ENCODE measurements at places on chromosomes 5 and 9.

- DNase-seq, result no peak
These were observed 236.4 kb downstream of the LRRC70 start for GRCh38 chr5:62814991-62815390.

DNA sequence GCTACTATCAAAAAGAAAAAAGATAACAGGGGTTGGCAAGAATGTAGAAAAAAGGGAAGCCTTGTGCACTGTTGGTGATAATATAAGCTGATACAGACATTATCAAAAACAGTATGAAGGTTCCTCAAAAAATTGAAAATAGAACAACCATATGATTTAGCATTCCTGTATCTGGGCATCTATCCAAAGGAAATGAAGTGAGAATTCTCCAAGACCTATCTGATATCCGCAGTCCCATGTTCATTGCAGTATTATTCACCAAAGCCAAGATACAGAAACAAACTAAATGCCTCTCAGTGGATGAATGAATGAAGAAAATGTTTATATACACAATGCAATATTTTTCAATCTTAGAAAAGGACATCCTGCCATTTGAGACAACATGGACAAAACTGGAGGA is 1943.3 kb downstream of the MAT2B start:
- DNase-seq, result no peak

DNA sequence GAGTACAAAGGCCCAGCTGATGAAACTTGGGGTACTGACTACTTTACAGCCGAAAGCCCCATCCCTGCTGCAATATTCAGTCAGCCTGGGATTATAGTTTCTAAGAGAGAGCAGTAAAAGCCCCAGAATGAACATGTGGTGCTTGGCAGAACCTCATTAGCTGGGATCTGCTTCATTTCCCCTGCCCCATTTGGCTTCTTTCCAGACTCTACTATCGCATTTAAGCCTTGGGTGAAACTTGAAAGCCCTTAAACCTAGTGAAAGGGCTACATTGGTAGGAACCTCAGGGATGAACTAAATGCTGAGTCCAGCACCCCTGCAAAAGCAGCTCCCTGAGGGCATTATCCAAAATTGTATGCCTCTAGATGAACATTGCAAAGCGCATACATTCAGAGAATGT is 631.1 kb downstream of the ACTL7B start:
- DNase-seq, result no peak

- no peak for DNase-seq
These were observed 71.3 kb downstream of the MFAP3 start for GRCh38 chr5:154110107-154110453.

- no peak for DNase-seq
These were observed 785.5 kb upstream of the EDIL3 start for GRCh38 chr5:85170183-85170582.
